ENCODE measurements at places on chromosomes 16 and 17. TPM values are rescaled to one million over a fixed set of nuclear protein-coding genes. Genes with fewer than 3 reads are reported as not detected.
A peak's percentile ranks its signal among the peaks of the same experiment; 100 is the strongest.

PTX4 gene
- total RNA-seq = not detected

IKZF3 gene
- total RNA-seq = 118 TPM

TBC1D3E gene
- not detected for total RNA-seq

ABI3 gene
- 16.9 TPM for total RNA-seq

GRCh38 chr17:74408815-74409214 lies 23.1 kb upstream of the GPRC5C start:
- H3K36me3 ChIP-seq = peaks cover 4% of the 10 kb centered on the region
- H3K27ac ChIP-seq = no peak overlapping the region
- no peaks in the 10 kb centered on the region for H3K27me3 ChIP-seq
- no peak overlapping the region for H3K4me3 ChIP-seq

GRCh38 chr17:58779446-58779845 lies 23.8 kb downstream of the PPM1E start:
- no peaks in the 10 kb centered on the region for H3K36me3 ChIP-seq
- H3K4me1 ChIP-seq = no peaks in the 10 kb centered on the region
- H3K27ac ChIP-seq = no peak overlapping the region
- no peaks in the 10 kb centered on the region for H3K27me3 ChIP-seq

GRCh38 chr16:3295209-3295608 lies 10.0 kb downstream of the TIGD7 start:
- H3K4me1 ChIP-seq = no peaks in the 10 kb centered on the region
- no peak overlapping the region for H3K27ac ChIP-seq
- H3K36me3 ChIP-seq = peaks cover 50% of the 10 kb centered on the region
- H3K27me3 ChIP-seq = no peaks in the 10 kb centered on the region
- no peak for DNase-seq

DNA sequence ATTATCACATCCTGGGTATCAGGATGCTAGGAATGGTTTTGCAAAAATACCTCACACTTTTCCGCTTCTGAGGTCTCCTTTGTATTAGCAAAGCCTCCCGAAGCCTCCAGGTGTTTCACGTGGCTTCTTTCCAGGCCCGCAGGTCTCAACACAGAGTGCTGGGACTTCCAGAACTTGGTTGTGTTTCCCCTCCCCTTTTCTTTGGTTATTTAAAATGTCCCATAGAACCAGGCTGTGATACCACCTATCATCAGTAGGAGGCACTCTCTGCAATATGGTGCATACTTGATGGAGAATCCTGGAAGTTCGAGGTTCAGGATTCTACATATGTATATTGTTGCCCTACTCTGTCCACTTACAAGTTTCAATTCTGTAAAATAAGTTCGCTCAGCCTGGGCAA lies 28.8 kb downstream of the ATP2C2 start:
- no peaks in the 10 kb centered on the region for H3K4me1 ChIP-seq
- H3K36me3 ChIP-seq = no peaks in the 10 kb centered on the region
- no peak overlapping the region for H3K4me3 ChIP-seq
- no peak overlapping the region for H3K27ac ChIP-seq
- H3K27me3 ChIP-seq = peaks cover 27% of the 10 kb centered on the region

- no peaks in the 10 kb centered on the region for H3K27me3 ChIP-seq
- peak overlapping the region; percentile 24 for H3K4me3 ChIP-seq
- peaks cover 19% of the 10 kb centered on the region for H3K36me3 ChIP-seq
- no peak overlapping the region for H3K27ac ChIP-seq
- peaks cover 1% of the 10 kb centered on the region for H3K4me1 ChIP-seq
- no peak for DNase-seq
Measured at GRCh38 chr16:89233678-89234490, 16.4 kb downstream of the ZNF778 start.

DNA sequence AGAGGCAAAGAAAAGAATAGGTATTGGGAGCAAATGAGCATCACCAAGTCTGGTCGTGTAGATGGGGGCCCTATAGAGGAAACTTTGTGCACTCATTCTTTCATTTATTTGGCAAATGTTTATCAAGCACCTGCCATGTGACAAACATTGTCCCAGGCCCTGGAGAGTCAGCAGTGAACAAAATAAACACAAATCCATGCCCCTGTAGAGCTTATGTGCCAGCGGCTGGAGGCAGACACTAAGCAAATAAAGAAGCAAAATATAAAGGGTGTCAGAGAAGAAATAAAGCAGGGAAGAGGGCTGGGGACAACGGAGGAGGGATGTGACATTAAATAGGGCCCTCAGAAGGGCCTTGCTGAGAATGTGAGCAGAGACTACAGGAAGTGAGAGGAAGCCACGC lies 45.5 kb downstream of the KATNIP start:
- H3K27me3 ChIP-seq = no peaks in the 10 kb centered on the region
- no peaks in the 10 kb centered on the region for H3K4me1 ChIP-seq
- peaks cover 13% of the 10 kb centered on the region for H3K36me3 ChIP-seq
- peak overlapping the region; percentile 49 for H3K27ac ChIP-seq

GRCh38 chr17:21395764-21396163 lies 19.6 kb downstream of the KCNJ12 start:
- H3K27me3 ChIP-seq = no peaks in the 10 kb centered on the region
- no peaks in the 10 kb centered on the region for H3K36me3 ChIP-seq

GRCh38 chr16:81519301-81520150 lies 74.9 kb downstream of the CMIP start:
- no peak overlapping the region for H3K27ac ChIP-seq
- H3K4me1 ChIP-seq = peaks cover 37% of the 10 kb centered on the region
- no peaks in the 10 kb centered on the region for H3K27me3 ChIP-seq
- H3K36me3 ChIP-seq = peaks cover 4% of the 10 kb centered on the region
- H3K4me3 ChIP-seq = no peak overlapping the region

DNA sequence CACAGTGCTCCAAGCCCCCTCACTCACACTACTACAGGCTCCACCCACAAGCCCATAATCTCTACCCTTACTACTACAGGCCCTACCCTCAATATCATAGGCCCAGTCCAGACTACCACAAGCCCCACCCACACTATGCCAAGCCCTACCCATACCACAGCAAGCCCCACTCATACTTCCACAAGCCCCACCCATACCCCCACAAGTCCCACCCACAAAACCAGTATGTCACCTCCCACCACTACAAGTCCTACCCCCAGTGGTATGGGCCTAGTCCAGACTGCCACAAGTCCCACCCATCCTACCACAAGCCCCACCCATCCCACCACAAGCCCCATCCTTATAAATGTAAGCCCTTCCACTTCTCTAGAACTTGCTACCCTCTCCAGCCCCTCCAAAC lies 13.8 kb downstream of the RIPOR1 start:
- no peak overlapping the region for H3K4me3 ChIP-seq
- no peaks in the 10 kb centered on the region for H3K27me3 ChIP-seq
- peaks cover 48% of the 10 kb centered on the region for H3K4me1 ChIP-seq
- H3K36me3 ChIP-seq = no peaks in the 10 kb centered on the region

- H3K4me3 ChIP-seq = no peak overlapping the region
- DNase-seq = no peak
- H3K27ac ChIP-seq = no peak overlapping the region
- H3K27me3 ChIP-seq = no peaks in the 10 kb centered on the region
- H3K36me3 ChIP-seq = no peaks in the 10 kb centered on the region
Measured at GRCh38 chr17:226108-227077, 44.9 kb upstream of the DOC2B start.

- H3K4me1 ChIP-seq = no peaks in the 10 kb centered on the region
- H3K4me3 ChIP-seq = no peak overlapping the region
- H3K27me3 ChIP-seq = peaks cover 24% of the 10 kb centered on the region
- no peak overlapping the region for H3K27ac ChIP-seq
- no peak for DNase-seq
Measured at GRCh38 chr16:79519448-79519847, 81.1 kb downstream of the MAF start.

GRCh38 chr17:13362341-13363122 lies 239.2 kb downstream of the HS3ST3A1 start:
- no peaks in the 10 kb centered on the region for H3K27me3 ChIP-seq
- H3K36me3 ChIP-seq = no peaks in the 10 kb centered on the region
- H3K4me3 ChIP-seq = no peak overlapping the region

DNA sequence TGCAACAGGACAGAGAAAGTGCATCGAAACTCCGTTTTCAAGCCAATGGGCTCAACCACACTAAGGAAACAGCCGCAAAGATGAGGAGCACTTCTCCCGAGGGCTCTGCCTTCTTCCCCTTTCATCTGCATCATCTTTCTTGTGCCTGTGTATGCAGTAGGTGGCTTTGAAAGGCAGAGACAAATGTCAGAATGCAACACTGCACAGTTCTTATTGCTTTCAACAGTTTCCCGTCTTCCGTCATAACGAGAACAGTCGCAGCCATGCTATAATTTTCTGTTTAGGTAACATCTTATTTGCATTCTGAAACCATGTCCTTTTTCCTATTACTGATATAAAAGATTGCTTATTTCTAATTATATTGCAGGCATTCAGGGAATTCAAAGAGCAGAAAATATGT lies 205.2 kb downstream of the SLC39A11 start:
- DNase-seq = no peak
- H3K4me3 ChIP-seq = no peak overlapping the region
- H3K27me3 ChIP-seq = no peaks in the 10 kb centered on the region
- H3K4me1 ChIP-seq = no peaks in the 10 kb centered on the region
- no peak overlapping the region for H3K27ac ChIP-seq
- H3K36me3 ChIP-seq = peaks cover 69% of the 10 kb centered on the region

DNA sequence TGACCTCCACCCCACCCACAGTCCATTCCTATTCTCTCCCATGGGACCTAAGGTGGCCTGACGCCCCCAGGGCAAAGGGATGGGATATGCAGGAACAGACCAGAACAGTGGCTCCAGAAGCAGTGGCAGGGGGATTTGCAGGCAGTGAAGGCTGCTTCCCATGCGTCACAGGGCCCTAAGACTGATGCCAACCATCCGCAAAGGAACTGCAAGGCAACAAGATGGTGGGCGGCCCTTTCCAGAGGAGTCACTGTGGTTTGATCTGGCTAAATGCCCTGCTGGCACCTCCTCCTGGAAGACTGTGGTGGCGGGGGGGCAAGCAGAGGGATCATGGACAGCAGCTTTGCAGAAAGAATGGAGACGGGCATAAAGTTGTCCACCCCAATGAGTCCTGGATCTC lies 4.4 kb upstream of the SLC39A11 start:
- H3K27ac ChIP-seq = no peak overlapping the region
- no peaks in the 10 kb centered on the region for H3K36me3 ChIP-seq
- H3K4me1 ChIP-seq = peaks cover 11% of the 10 kb centered on the region
- H3K4me3 ChIP-seq = no peak overlapping the region
- no peaks in the 10 kb centered on the region for H3K27me3 ChIP-seq

- no peaks in the 10 kb centered on the region for H3K27me3 ChIP-seq
- H3K27ac ChIP-seq = no peak overlapping the region
- no peak for DNase-seq
- H3K36me3 ChIP-seq = no peaks in the 10 kb centered on the region
- H3K4me3 ChIP-seq = no peak overlapping the region
Measured at GRCh38 chr17:73772107-73772705, 128.0 kb upstream of the SDK2 start.

- peaks cover 4% of the 10 kb centered on the region for H3K36me3 ChIP-seq
- DNase-seq = no peak
- no peaks in the 10 kb centered on the region for H3K27me3 ChIP-seq
- H3K27ac ChIP-seq = no peak overlapping the region
- H3K4me1 ChIP-seq = no peaks in the 10 kb centered on the region
Measured at GRCh38 chr16:7614021-7614795, 281.6 kb downstream of the RBFOX1 start.

DNA sequence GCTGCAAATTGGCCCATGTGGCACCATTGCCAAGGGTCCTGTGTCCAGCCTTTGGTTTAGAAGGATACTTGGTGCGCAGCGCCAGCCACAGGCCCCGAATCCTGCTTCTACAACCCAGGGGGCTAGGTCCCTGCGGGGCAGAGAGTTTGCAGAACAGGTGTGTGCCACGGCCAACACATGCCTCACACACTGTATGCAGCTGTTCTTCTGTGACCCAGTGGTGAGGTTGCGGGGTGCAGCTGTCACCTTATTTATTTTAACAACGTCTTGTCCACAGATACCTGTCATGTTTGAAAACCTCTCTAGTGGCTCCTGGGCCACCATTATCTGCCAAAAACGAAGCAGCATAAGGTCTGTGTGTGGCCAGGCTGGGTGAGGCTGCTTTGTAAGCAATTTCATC lies 11.6 kb downstream of the CBFA2T3 start:
- no peak overlapping the region for H3K4me3 ChIP-seq
- H3K27ac ChIP-seq = no peak overlapping the region
- H3K4me1 ChIP-seq = peaks cover 15% of the 10 kb centered on the region
- H3K36me3 ChIP-seq = no peaks in the 10 kb centered on the region
- DNase-seq = no peak

DNA sequence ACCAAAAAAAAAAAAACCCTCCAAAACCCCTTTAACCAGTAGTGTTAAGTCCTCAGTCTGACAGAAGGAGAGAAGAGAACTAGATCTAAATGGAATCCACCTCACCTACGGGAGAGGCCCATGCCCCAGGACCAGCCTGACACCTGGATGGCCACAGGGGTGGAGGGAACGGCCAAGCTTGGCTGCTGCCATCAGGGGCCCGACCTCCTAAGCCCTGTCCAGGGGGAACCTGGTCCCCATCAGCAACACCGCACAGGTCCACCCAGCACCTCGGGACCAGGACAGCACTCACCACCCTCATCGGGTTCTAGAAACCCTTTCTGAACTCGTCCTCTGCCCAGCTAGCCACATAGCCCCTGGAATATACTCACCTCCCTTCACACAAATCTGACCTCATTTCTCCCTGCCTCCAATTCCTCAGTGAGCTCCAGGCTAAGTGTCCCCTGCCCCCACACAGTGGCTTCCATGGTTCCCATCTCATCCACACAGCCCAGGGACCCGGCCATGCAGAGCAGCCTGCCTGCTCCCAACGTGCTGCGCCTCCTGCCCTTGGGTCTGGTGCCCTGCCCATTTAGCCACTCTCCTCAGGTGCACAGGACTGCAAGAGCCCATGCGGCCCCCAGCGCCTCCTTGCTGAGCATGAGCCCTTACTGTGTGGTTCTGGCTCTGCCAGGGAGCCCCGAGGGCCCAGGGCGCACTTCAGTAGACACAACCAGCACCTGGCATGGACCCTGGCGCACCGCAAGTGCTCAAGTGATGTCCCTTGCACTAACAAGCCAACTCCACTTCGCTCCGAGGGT lies 18.3 kb upstream of the CYTH1 start:
- H3K27ac ChIP-seq = peak overlapping the region; percentile 79
- H3K4me3 ChIP-seq = peak overlapping the region; percentile 6
- peaks cover 7% of the 10 kb centered on the region for H3K36me3 ChIP-seq
- peaks cover 55% of the 10 kb centered on the region for H3K4me1 ChIP-seq
- H3K27me3 ChIP-seq = no peaks in the 10 kb centered on the region

- no peaks in the 10 kb centered on the region for H3K27me3 ChIP-seq
- H3K4me3 ChIP-seq = no peak overlapping the region
- H3K4me1 ChIP-seq = no peaks in the 10 kb centered on the region
Measured at GRCh38 chr16:766820-767640, 6.5 kb downstream of the MSLN start.

Data from naive thymus-derived CD8-positive, alpha-beta T cell (primary cell).